ENCODE measurements at places on chromosomes 5 and 9.

DNA sequence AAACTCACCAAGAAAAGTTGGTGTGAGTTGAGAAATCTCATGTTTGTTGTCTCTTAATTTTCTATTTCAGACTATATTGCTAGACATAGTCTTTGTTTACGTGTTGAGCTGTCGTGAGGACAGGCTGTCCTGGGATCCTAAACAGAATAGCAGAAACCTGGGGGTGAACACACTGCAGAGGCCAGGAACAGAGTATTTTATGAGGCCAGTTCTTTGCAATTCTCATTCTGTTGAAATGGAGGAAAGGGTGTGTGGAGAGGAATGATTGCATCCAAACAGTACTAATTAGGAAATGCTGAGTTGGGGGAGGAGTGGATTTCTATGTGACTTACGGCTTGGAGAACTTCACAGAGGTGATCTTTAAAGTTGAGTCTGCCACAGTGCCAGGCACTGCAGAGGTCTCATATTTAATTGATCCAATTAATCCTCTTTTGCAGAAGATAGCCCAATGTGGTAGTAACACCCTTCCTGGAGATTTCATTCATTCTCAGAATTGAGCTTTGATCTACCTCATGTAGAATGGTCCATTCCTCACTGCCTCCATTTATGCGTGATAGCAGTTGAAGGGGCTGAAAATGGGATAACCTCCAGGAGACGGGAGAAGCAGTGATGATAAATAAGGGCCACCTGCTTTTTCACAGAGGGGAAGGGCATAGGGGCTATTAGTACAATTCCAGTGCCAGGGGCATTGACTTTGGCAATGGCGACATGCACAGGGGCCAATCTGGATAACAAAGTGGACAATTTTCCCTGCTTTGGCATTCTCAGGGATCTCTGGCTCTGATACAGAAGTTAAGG is 84.7 kb upstream of the TNFAIP8 start:
- DNase-seq = no peak

- DNase-seq = no peak
Observed at GRCh38 chr9:113403646-113404045, 2.6 kb upstream of the ALAD start.

DNA sequence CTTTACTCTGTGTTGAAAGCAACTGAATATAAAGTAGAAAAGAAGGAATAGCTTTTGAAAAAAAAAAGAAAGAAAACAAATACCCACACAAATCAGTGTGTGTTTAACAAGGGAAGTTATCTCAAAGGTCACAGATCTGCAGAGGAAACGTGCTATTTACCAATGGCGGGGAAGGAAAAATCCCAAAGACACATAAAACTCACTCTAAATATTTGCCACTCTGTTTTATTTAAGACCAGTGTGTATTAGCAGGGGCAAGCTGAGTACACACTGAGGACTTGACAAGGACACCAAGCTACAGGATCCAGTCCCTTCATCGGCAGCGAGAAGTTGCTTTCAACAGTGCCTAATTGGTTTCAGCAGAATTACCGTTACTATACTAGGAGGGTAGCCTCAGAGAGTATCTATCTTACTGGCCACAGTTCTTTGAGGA is 252.5 kb downstream of the DEPDC1B start:
- peak; percentile 30 for DNase-seq

DNA sequence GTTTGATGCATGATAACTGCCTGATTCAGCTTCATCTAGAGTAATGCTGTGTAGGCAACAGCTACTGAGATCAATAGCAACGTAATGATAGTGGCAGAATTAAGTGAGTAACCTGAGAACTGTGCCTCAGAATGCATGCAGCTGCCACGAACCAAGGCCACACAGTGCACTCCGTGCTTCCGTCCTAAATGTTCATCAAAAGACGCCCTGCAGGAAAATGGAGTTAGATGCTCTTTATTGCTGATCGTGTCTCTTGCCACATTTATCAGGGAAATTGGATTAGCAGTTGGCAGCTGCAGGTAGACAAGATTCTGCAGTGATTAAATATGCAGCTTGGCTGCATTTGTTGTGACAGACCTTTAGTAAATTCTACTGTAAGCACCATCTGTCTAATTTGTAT is 107.7 kb upstream of the TLX3 start:
- DNase-seq = no peak

- no peak for DNase-seq
Observed at GRCh38 chr5:140555747-140556312, 1.4 kb downstream of the SRA1 start.

DNA sequence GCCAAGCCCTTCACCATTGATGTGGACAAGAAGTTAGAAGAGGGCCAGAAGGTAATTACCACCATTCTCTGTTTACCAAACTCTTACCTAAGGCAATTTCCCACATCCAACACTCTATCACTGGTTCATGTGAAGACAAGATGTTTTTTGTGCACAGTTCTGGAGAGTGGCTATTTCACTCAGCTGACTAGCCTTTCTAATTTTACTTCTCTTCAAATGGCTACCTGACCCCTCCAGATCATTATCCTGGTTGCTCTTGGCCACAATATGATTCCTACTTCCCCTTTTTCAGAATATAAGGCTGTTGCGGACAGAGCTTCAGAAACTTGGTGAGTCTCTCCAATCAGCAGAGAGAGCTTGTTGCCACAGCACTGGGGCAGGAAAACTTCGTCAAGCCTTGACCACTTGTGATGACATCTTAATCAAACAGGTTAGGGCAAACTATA is 7.1 kb downstream of the KIF20A start:
- no peak for DNase-seq

- DNase-seq = no peak
Observed at GRCh38 chr9:35495984-35496383, 6.1 kb downstream of the RUSC2 start.

DNA sequence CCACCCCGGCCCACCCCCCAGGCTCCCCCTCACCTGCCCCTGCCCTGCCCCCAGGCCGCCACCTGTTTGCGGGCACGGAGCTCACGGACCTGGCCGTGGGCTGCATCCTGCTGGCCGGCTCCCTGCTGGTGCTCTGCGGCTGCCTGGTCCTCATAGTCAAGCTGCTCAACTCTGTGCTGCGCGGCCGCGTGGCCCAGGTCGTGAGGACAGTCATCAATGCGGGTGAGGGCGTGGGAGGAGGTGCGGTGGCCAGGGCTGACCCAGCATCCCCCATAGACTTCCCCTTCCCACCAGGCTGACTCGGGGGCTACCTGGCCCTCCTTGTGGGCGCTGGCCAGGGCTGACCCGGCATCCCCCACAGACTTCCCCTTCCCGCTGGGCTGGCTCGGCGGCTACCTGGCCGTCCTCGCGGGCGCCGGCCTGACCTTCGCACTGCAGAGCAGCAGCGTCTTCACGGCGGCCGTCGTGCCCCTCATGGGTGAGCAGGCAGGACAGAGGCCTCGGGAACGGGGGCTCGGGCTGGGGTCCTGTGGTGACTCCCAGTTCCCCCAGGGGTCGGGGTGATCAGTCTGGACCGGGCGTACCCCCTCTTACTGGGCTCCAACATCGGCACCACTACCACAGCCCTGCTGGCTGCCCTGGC is 3.5 kb downstream of the SLC34A3 start:
- no peak for DNase-seq

DNA sequence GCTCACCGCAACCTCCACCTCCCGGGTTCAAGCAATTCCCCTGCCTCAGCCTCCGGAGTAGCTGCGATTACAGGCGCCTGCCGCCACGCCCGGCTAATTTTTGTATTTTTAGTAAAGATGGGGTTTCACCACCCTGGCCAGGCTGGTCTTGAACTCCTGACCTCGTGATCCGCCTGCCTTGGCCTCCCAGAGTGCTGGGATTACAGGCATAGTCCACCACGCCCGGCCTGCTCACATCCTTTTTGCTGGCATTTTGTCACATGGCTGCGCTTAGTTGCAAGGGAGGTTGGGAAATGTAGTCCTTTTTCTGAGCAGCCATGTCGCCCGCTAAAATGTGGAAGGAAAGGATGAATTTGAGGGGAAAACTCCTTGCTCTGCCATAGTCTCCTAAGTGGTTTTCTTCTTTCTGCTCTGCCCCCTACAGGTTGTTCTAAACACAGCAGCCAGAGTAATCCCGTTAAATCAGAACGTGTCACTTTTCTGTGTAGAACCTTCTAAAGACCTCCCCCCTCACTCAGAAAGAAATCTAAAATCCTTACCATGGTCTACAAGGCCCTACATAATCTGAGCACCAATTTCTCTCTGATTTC is 57.8 kb upstream of the HSPA9 start:
- peak; percentile 38 for DNase-seq

- DNase-seq = no peak
Observed at GRCh38 chr5:77418162-77418561, 74.0 kb downstream of the WDR41 start.

- no peak for DNase-seq
Observed at GRCh38 chr9:107008011-107008410, 145.0 kb downstream of the ZNF462 start.

GRCh38 chr9:83041771-83042170 is 21.2 kb downstream of the RASEF start:
- DNase-seq = no peak

DNA sequence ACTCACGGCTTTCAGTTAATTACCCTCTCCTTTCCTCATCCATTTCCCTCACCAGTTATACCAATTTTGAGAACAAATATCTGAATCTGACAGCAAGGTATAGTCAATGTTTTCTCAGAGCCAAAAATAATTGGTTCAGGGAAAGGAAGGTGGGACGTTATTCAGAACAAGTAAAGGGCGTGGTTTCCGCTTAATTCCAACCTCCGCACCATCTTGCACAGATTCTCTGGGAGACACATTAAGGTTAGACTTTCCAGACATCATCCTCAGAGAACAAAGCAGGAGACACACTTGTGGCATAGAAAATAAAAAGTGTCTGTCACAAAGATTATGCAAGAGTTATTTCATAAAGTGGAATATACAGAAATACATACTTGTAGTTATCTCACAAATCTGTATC is 441.2 kb downstream of the IRX1 start:
- DNase-seq = no peak

DNA sequence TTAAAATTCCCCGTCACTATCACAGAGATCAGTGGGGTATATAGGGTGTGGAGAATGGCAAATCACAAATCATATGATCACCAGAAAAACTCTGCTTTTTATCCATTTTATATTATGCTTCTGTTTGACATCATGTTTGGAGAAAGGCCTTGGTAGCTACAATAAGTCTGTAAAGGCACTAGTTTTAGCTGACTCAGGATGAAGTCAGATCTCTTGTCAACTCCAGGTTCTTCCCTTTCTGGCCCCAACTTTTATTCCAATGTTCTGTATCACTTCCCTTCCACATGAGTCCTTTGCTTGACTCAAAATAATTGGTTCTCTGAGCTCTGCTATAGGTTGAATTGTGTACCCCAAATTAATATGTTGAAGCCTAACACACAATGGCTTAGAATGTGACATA is 484.9 kb downstream of the PTPRD start:
- DNase-seq = no peak

GRCh38 chr5:131068893-131069643 is 96.0 kb downstream of the HINT1 start:
- DNase-seq = no peak

DNA sequence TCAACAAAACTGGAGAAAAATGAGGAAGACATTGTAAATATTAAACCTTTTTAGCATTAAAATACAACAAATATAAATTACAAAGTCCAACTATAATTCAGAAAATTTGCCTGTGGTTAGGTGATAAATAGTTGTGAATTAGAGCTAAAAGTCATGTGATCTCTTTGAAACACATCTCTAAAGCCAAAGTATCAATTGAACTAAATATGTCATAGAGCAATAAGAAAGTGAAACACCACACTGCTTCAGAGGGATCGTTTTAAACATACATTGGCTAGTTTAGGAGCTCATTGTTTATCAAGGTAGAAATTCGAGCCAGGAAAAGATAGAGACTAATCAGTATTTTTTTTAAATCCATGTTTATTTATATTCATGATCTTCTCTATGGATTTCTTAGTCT is 606.3 kb upstream of the ITGA1 start:
- DNase-seq = no peak

DNA sequence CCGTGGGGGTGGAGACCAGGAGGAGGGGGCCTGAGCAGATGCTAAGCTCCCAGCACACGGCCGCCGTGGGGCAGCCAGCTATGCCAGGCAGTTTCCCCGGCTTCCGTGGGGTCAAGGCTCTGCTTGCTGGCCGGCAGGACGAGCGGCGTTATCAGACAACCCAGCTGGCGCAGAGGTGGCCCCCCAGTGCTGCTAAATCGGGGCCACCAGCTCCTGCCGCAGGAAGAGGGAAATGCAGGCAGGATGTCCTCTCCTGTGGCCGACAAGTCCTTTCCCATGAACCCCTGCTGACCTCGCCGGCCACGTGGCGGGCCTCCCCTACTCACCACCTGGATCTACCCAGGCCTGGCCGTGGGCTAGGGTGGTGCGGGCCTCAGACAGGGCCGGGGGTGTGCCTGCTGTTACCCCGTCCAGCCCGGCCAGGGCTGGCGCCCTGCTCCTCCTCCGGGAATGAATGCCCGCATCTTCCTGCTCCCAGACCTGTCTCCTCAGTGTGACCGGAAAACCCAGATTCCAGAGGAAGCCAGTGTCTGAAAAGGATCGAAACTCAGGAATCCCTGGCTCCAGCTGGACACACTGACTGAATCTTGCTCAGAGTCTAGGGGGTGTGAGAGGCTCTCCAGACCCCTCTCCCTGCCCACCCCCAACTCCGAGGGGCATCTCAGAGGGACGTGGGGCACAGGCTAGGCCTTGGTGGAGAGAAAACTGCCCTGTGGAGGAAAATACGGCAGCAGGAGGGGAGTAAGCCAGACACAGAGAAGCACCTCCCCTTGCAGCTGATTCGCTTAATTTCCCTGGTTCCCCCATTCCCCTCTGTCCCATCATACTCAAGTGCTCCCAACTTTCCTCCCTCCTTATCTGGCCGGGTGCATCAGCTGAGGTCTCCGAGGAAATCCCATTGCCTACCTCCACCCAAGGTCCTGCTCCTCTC is 3.9 kb downstream of the FLT4 start:
- DNase-seq = no peak

DNA sequence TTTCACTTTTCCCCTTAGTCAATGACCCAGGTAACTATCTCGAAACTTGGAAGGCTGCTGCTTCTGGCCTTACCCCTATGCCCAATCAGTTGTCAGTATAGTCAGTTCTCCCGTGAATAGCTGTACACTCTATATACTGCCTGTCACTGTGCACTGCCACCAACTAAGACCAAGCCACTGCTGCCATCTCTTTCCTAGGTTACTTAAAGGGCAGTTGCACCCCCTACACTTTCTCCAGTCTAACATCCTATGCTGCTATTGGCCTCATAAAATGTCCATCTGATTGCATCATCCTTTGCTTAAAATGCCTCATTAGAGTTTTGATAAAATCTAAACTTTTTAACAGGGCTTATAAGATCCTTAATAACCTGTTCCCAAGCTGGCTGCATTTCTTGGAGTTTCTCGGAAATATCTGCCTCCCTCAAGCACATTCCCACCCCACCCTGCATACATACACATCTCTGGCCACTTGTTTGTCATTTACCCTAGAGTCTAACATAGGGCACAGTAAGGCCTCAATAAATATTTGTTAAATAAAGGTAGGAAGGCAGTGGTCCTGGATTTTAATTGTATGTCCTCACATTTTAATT is 32.8 kb upstream of the TNFAIP8 start:
- no peak for DNase-seq

DNA sequence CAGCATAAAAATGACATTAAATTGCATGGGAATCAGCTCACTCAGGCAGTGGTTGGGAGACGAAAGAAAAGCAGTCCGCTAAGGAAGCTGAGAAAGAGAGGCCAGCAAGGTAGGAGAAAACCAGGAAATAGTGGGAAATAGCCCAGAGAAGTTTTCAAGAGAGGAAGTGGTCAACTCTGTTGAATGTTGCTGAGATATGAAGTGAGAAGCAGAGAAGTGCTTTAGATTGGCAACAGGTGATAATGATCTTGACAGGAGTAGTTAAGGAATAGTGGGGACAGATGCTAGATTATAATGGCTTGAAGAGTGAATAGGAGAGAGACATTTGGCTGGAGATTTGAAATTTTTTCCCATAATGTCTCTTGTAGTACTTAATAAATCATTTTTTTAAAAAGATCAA is 30.8 kb downstream of the CNTRL start:
- DNase-seq = no peak

All from HuH-7 (cell line).